Activated CD4-positive, alpha-beta memory T cell treated with anti-CD3 and anti-CD28 coated beads, Interleukin-2, amount 10 ng/mL, durations not matched to agents 7 days and 5 days (primary cell): ENCODE measurements at places on chromosomes 5 and 9.

DNA sequence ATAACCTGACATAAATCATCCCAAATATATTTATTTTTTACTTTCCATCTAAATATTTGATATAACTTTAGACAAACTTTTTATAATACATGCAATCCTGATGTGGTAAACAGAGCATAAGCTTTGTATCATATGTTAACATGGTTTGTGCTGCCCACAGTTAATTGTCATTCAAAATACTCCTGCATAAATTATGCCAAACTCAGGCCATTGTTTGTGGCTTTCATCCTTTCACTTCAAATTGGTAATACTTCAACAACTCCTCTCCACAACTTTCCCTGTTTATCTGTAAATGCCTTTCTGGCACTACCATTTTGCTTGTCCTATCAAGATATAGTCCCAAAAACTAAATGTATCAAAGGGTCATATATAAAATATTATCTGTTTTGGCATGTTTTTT, 586.7 kb downstream of the HINT1 start:
- no peak for DNase-seq

GRCh38 chr5:115384587-115385375, 88.3 kb upstream of the CCDC112 start:
- no peak for DNase-seq

- no peak for DNase-seq
Observed at GRCh38 chr5:167050568-167051401, 1240.7 kb upstream of the WWC1 start.

GRCh38 chr9:20884985-20885593, 146.4 kb downstream of the HACD4 start:
- peak; percentile 63 for DNase-seq

DNA sequence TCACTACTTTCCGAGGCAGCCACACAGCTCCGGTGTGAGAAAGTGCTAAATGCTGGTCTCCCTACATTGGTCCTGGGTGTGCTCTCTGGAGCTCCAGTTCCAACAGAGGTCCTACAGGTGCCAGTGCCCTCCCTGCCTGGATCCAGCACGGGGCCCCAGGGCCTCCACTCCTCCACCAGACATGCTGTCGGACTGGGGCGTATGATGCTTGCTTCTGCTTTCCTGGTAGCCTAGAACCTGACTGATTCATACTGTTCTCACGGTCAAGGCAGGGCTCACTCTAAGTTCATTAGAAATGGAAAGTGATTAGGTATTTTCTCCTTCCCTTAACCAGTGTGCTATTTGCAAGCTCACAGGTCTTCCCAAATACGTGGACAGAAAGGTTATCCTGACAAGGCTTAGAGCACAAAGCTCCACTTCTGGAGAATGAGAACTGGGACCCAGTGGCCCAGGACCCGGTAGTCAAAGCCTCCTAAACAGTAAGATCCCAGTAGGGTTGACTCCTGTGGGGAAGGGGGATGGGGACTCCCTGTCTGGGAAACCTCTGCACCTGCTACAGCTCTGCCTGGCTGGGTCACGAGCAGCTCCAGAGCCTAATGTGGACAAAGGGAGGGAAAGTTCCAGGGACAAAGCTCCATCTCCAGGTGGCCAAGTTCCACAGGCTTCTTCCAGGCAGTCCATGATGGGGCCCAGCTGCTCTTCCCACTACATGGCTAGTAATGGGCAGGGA, 98.1 kb downstream of the PAX5 start:
- no peak for DNase-seq

DNA sequence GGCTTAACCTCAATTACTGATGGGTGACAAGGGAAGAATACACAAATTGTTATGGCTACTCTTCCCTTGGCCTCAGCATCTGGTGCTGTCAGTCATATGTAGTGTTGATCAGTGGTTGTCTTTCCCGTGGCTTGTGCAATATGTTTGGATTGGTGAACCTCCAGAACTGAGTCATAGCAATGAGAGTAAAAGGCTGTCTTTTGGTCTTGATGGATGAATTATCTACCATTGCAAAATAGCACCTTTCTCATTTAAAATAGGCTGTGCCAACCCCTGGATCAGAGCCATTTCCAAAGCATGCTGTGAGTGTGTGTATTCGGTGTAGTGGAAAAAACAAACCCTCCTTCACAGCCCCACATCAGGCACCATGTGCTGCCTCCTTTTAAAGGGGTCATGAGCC, 14.6 kb upstream of the F2R start:
- no peak for DNase-seq

- no peak for DNase-seq
Observed at GRCh38 chr5:4963265-4963664, 176.9 kb upstream of the ADAMTS16 start.

DNA sequence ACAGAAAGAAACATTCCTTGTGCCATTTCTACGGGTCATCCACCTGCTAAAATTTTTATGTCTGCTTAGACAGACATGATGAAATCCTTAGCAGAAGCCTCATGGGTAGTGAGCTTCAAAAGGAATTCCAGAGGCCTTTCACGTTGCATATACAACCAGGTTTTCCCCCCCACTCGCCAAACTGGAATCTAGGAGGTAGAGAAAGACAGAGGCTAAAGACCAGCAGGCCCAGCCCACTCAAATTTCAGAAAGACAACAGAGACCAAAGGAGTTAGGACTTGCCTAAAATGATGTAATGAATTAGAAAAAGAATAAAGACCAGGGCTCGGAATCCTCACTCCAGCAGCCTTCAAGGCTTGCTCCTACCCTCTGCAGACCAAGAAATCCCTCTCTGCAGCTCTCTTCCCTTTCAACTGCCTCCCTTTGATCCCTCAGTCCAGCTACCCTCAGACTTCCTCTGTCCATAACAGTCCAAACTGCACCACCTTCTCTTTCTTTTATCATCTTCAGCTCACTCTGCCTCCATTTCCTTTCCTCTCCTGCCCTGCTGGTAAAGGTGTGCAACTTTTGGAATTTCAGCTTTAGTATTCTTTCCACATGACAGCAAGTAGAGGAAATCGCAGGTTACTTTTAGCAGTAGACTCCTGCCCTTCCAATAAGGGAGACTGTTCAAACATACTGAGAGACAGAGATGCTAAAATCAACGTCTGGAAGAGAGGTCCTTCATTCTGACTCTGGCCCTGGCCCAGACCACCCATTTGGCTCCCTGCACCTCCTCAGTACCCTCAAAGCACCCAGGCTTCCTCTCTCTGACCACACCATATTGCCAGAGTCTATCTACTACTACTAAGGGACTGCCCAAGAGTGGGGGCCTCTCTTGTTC, 8.9 kb downstream of the B4GALT1 start:
- no peak for DNase-seq

DNA sequence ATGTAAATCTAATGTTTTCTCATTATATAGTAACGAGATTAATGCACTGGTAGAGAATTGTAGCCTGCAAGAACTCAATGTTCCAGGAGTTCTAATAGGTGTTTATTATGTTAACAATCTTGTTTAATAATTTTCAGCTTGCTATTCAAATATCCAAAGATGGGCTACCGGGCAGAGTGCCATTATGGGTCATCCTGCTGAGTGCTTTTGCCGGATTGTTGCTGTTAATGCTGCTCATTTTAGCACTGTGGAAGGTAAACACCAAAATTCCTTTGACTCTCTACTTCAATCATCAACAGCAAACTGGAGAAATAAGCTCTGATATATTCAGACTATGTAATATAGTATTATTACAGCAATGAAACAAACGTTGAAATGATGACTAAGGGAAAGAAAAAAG, 41.9 kb upstream of the ITGA2 start:
- DNase-seq = no peak

GRCh38 chr9:103474156-103474555, 479.0 kb downstream of the CYLC2 start:
- no peak for DNase-seq

GRCh38 chr5:168979135-168979534, 321.8 kb downstream of the SLIT3 start:
- DNase-seq = no peak

GRCh38 chr9:129496473-129497004, 124.4 kb downstream of the C9orf50 start:
- peak; percentile 84 for DNase-seq

GRCh38 chr5:96933764-96934707, 1.8 kb upstream of the LNPEP start:
- no peak for DNase-seq

- no peak for DNase-seq
Observed at GRCh38 chr5:78137290-78137689, 157.2 kb downstream of the AP3B1 start.

GRCh38 chr5:54013556-54014194, 296.7 kb downstream of the ARL15 start:
- peak; percentile 57 for DNase-seq

GRCh38 chr5:54159153-54159892, 151.1 kb downstream of the ARL15 start:
- no peak for DNase-seq

- DNase-seq = no peak
Observed at GRCh38 chr5:171628633-171628974, 157.0 kb upstream of the SMIM23 start.

DNA sequence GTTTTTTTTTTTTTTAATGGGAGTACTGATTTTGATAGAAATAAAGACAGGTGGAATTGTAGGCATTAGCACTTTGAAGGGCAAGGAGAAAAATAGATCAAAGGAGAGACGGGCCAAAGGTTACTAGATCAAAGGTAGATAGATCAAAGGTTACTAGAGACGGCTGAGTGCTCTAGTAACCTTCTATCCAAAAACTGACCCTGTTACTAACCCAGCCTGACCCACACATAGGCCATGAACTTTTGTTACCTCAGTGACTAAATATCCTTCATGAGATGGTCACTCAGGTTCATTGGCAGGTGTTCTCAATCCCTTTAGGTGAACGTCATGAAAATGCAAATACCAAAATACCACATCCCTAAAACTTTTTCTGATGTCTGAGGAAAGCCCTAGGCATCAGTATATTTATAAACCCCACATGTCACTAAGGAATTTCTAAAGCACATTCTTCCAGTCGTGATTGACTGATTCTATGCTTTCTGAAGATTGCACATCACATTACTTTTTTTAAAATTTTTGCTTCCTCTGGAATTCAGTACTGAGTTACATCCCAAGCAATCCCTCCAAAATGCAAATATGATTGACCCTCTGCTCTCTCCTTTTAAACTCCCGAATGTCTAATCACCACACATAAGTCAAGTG, 772.7 kb downstream of the BRINP1 start:
- DNase-seq = no peak

GRCh38 chr9:128683340-128684064, 5.5 kb upstream of the SET start:
- peak; percentile 43 for DNase-seq
